ENCODE measurements at places on chromosomes 3 and 15.

GRCh38 chr15:73394782-73395181 lies 26.0 kb upstream of the HCN4 start:
- DNase-seq, result no peak

DNA sequence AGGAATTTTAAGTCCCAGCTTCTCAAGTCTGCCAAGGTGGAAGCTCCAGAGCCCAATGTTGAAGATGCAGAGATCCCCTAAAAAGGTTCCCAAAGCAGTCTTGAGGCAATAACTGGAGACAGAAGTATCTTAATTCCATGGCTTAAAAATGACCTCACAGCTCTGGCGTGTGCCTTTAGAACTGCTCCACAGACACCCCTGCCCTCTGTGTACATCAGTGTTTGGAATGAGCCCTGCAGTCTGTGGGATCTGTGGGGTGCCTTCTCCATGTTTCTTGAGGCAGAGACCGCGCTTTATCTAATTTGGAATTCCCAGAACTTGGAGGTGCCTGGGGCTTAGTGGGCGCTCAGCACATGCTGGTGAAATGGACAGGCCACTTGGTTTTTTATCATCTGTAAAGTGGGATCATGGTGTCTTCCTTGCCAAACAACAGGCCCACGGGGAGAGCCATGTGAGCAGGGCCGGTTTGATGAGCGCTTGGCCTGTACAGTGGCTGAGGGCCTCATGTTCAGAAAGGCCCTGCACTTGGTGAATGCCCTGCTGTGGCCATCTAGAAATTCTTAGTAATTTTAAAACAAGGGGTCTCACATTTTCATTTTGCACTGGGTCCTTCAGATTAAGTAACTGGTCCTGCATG lies 7.1 kb downstream of the ITGA11 start:
- DNase-seq, result peak; percentile 49

DNA sequence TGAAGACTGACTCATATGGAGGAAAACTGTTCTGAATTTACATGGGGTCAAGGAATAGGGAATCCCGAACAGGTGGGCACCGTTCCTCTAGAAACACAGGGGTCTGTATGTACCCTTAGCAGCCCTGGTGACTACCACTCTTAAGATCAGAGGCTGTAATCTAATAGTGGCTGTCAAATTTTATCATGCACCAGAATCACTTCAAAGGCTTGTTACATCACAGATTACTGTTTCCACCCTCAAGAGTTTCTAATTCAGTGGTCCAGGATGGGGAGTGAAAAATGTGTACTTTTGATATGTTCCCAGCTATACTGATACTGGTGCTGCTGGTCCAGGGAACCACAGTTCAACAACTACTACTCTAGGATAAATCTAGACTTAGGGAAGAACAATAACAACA lies 27.9 kb downstream of the DYNC1LI1 start:
- no peak for DNase-seq

GRCh38 chr15:42723068-42723467 lies 13.9 kb downstream of the CDAN1 start:
- no peak for DNase-seq

DNA sequence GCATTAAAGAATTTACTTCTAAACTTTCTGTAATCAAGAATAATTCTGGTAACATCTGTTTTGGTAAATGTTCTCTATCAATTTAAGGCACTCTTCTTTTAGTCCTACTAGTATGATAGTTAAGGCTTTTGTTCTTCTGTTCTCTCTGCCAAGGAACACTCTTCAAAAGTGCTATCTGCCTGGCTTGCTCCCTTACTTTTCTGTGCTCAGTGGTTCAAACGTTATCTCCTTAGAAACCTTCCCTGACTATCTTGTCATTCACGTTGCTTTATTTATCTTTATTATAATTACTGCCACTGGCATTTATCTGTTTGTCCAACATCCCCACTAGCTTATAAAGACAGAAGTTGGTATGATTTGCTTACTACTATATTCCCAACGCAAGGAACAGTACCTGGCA lies 59.2 kb downstream of the RFX7 start:
- DNase-seq, result no peak

GRCh38 chr15:90929246-90930019 lies 2.9 kb downstream of the HDDC3 start:
- DNase-seq, result no peak

- DNase-seq, result no peak
Observed at GRCh38 chr3:7754653-7755441, 746.8 kb upstream of the LMCD1 start.

GRCh38 chr3:198043119-198043518 lies 83.1 kb downstream of the LMLN start:
- no peak for DNase-seq

GRCh38 chr15:51051776-51052175 lies 42.9 kb downstream of the TNFAIP8L3 start:
- peak; percentile 81 for DNase-seq

DNA sequence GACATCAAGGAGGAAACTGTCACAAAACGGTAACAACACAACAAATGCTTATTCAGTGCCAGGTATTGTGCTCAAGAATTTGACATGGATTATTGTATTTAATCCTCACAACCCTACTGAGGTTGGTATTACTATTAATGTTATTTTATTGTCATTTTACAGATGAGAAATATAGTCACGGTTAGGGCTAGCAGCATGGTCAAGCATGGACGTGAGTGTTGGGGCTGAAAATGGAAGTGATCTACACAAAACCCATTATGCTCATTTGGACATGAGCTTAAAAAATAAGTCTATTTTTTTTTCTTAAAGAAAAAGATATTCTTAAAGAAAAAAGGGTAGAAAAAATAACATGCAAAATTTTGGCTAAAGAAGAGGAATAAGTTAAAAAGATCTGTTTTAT lies 141.3 kb upstream of the SOX2 start:
- no peak for DNase-seq

GRCh38 chr3:100420885-100421284 lies 19.5 kb downstream of the LNP1 start:
- no peak for DNase-seq

DNA sequence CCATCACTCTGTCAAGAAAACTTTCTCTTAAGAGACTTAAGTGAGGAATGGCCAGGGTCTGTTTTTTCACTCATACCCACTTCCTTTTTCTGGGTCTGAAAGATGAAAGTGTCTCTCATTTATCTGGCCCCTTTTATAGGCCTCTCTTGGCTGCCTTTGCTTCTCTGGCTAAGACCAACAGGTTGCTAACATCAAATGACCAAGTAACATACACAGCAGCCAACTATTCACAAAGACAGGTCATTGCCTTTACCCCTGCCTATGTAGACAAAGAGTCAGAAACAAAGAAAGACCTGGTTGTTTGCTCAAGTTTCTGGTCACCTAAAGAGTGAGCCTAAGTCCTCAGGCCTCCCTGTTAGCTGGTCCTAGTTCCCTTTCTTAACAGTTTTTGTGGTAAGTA lies 24.0 kb upstream of the CSTA start:
- DNase-seq, result no peak

DNA sequence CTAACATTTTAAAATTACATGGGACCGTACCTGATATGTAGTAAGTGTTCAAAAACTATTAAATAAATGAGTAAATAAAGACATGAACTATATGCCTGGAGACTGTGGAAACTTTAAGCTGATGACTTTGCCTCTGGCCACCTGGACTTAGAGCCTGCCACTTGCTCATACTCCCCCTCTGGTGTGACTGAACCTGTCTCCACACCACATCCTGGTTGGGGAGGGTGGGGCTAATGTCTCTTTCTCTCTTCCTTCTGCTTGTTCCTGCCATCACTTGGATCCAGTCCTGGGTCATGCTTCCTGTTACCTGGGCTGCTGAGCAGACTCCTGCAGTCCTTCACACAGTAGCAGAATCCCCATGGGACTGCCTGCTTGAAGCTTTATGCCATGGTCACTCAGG lies 8.2 kb upstream of the TMEM158 start:
- no peak for DNase-seq

- peak; percentile 64 for DNase-seq
Observed at GRCh38 chr3:99686955-99687612, 48.7 kb downstream of the COL8A1 start.

DNA sequence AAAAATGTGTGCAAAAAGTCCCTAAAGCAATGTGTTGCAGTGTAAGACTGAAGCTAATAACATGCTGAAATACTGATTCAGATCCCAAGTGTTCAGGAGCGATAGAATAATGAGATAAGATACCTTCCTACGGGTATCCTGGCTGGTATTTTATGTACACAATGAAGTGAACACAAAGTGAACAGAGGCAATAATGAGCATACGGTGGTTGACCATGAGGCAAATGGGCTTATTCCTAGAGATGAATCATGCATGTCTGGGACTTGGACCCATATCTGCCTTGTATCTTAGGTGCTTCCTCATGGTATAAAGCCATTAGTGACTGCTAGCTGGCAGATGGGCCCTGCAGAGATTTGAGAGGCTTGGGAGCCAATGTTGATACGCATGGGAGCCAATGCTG lies 21.5 kb downstream of the PTPRG start:
- no peak for DNase-seq

- DNase-seq, result no peak
Observed at GRCh38 chr3:144590854-144591253, 619.2 kb downstream of the DIPK2A start.

- no peak for DNase-seq
Observed at GRCh38 chr15:69988541-69989225, 109.0 kb downstream of the TLE3 start.

DNA sequence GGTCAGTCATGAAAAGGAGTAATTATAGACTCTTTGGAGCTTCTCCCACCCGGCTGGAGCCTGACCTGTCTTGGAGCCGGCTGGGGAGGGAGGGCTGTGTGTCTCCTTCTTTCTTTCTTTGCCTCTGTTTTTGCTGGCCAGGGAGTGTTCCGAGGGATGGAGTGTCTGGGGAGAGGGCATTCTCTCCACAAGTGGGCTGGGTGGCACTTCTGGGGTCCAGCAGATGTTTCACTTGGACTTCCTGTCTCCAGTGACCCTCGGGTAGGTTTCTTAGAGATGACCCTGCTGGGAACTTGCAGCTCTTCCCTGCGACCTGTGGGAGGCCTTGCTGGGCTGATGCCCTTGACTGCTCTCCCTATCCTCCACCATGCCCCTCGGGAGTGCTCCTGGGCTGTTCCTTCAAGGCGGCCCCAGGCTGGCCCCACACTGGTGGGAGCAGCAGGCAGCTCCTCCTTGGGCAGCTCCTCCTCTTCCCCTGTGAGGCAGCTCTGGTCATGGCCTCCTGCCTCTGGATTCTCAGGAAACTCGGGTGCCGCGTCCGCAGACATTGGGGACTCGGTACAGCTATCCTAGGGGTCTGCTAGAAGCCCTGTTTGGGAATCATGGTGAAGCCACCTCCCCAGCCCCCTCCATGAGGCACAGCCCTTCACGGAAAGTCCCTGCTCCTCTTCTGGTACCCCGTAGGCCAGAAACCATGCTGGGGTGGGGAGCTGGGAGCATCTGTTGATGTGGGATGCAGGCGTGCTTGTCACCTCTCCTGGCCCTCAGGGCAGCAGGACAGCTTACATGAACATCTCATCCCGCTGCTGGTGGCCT lies 44.9 kb downstream of the APBA2 start:
- DNase-seq, result no peak

DNA sequence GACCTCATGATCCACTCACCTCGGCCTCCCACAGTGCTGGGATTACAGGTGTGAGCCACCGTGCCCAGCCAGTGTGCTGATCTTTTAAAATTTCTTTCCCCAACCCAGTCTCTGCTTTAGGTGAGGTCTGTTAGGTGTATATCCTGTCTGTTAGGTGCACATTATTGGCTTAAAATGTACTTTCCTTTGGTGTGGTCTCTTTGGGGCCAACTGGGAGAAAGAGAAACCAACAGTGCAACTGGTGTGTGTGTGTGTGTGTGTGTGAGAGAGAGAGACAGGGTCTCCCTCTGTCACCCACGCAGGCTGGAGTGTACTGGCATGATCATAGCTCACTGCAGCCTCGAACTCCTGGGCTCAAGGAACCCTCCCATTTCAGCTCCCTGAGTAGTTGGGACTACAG lies 50.3 kb upstream of the GNB5 start:
- no peak for DNase-seq

Measured in tibial artery (tissue), 4 donors.